ENCODE measurements at places on chromosomes 11 and 22.
A peak's percentile ranks its signal among the peaks of the same experiment; 100 is the strongest.

DNA sequence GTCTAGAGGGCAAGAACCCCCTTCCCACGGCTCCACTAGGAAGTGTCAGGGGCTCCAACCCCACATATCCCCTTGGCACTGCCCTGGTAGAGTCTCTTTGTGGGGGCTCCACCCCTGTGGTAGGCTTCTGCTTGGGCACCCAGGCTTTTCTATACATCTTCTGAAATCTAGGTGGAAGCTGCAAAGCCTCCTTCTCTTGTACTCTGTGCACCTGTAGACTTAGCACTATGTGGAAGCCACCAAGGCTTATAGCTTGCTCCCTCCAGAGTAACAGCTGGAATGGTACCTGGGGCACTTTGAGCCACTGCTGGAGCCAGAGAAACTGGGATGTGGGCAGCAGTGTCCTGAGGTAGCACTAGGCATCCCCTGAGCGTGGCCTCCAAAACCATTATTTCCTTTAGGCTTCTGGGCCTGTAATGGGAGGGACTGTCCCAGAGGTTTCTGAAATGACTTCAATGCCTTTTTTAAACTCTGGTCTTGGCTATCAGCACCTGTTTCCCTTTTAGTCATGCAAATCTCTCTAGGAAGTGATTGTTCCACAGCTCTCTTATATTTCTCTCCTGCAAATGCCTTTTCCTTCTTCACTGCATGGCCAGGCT lies 68.4 kb downstream of the TRAF6 start:
- DNase-seq: no peak

GRCh38 chr11:12235947-12236743 lies 125.8 kb downstream of the MICAL2 start:
- peak; percentile 63 for DNase-seq

GRCh38 chr22:39368461-39368911 lies 18.7 kb downstream of the SYNGR1 start:
- no peak for DNase-seq

- DNase-seq: peak; percentile 99
Observed at GRCh38 chr11:123083623-123084029, 21.7 kb upstream of the HSPA8 start.

DNA sequence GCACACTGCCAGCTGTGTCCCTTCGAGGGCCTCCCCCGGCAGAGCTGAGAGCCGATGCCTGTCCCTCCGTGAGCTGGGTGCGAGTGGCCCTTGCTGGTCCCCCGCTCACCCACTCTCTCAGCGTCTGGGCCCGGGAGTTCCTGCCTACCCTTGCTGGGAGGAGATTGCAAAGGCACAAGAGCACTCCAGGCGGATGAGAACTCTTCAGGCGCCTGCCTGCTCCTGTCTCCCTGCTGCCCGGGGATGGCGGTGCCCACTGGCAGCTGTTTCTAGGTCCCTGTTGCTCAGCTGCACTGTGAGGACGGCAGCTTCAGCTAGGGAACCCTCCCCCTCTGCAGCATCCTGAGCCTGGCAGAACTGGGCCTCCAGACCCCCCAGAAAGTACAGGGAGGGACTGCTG lies 61.1 kb downstream of the FLRT1 start:
- no peak for DNase-seq

DNA sequence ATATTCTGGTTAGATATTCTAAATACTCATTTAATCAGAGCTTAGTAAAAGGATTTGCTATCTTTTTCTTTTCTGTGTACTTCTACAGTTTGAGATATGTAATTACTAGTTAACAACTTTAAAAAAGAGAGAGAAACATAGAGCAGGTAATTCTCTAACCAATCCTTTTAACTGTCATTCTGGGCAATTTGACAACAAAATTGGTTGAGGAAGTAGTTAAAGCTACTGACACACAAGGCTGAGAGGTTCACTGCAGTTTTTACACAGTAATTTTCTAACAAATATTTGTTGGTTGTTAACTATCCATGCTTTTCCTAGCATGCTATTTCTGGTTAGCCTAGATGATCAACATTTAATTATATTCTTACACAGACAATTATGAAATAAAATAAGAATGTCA lies 3.6 kb downstream of the SOX6 start:
- no peak for DNase-seq

DNA sequence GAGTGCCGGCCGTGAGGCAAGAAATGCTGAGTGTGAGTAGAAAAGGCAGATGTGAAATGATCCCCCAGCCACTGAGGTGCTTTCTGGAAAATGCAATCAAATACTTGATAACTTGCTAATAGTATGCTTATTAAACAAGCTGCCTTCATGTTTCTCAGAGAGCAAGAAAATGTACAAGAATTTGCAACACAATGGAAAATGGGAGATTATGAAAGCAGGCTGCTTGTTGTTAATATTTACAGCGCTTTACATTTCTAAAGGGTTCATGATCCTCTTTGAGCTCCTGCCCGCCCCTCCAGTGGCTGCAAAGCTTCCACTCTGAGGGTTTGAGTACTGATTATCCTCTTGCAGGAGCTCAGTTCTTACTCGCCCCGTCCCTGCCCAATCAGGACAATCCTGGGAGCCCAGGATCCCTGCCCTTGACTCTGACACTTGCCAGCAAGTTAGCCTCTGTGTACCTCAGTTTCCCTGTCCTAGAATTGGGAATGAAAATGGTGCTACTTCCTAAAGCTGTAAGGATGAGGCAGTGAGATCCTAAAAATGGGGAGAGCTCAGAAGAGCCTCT lies 645.1 kb downstream of the TBC1D22A start:
- no peak for DNase-seq
